Stimulated activated CD4-positive, alpha-beta T cell treated with anti-CD3 and anti-CD28 coated beads, Interleukin-1b, Interleukin-23, amount 100 ng/mL, for 1 hour (primary cell): ENCODE measurements at places on chromosomes 2 and 18.

- DNase-seq = no peak
Observed at GRCh38 chr2:153071090-153071489, 352.7 kb downstream of the ARL6IP6 start.

- no peak for DNase-seq
Observed at GRCh38 chr2:74583504-74583903, 29.0 kb downstream of the DOK1 start.

DNA sequence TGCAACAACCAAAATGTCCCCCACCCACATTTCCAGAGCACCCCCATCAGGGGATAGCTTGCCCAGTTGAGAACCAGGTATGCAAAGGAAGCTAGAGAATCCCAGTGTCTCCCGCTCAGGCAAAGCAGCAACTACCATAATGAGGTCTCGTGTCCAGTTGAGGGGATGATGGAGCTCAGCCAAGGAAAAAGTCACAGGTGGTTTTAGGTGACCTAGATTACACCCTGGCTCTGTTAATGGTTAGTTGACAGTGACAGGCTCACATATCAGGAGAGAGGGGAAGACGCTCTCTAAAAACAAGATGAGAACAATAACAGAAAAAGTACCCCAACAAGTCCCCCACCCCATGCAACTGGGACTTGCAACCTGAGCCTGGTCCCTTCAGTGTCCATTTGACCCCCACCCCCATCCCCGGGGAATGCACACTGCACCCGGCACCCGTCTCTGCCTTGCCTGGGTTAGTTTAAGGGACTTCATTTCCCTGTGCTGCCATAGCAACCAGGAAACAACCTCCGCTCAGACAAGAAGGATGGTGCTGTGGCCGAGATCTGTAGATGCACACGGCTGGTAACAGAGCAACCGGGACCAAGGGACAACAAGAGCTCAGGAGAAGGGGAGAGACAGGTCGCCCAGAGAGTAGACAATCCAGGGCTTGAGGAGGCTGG is at the start of gene KIAA2012:
Gene KIAA2012, plus strand, starts transcription at position 519 of the 665 bp plus-strand sequence. CDS start 373 bp downstream, outside the sequence.
- no peak for DNase-seq

GRCh38 chr2:25341011-25341727 is 556 bp downstream of the DNMT3A start:
- DNase-seq = no peak

GRCh38 chr18:28635530-28635929 is 458.6 kb upstream of the CDH2 start:
- no peak for DNase-seq

- DNase-seq = no peak
Observed at GRCh38 chr2:20189299-20189931, 35.5 kb downstream of the SDC1 start.

DNA sequence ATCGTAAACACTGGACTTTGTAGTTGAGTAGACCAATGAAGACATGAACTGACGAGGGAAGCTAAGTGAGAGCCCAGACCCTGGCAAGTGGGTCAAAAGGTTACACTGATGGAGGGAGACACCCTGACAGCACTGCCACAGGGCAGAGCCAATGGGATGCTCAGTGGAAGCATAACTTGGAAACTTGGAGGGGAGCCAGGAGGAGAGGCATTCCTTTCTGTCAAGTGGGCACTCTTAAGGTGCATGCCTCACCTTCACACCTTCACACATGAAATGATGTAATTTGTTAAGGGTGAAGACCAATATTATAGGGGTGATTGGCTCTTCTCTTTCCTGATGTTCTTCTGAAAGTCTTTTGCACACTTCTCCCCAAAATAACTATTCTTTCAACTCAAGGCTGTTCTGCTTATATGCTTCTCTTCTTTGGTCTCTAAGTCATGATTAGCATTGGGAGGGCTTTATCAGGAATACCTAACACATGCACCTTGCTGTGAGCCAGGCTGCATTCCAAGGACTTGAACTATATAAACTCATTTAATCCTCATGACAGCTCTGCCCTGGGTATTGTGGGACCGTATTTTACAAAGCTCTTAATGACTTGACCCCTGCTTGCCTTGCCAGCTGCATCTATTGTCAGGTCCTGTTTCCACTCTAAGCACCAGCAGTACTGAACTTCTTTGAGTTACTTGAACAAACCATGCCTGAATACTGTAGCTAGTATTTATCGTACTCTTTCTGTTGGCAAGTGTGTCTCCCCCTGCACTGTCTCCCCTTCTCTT is 19.0 kb downstream of the RPL37A start:
- no peak for DNase-seq

DNA sequence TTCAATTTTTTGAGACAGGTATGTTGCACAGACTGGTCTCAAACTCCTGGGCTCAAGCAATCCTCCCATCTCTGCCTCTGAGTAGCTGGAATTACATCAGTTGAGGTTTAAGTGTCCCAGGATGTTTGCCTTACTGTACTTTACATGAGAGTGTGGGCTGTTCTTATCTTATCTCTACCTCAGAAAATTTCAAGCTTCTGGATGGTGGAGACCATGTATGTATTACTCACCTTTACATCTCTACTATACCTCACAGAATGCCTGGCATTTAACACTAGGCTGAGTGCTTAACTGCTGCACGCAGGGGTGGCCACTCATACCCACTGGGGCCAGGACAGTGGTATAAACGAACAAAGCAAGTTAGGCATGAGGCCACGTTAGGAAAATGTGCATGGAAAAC is 272.0 kb upstream of the RAB12 start:
- no peak for DNase-seq

GRCh38 chr18:8538935-8539334 is 70.3 kb upstream of the RAB12 start:
- no peak for DNase-seq

DNA sequence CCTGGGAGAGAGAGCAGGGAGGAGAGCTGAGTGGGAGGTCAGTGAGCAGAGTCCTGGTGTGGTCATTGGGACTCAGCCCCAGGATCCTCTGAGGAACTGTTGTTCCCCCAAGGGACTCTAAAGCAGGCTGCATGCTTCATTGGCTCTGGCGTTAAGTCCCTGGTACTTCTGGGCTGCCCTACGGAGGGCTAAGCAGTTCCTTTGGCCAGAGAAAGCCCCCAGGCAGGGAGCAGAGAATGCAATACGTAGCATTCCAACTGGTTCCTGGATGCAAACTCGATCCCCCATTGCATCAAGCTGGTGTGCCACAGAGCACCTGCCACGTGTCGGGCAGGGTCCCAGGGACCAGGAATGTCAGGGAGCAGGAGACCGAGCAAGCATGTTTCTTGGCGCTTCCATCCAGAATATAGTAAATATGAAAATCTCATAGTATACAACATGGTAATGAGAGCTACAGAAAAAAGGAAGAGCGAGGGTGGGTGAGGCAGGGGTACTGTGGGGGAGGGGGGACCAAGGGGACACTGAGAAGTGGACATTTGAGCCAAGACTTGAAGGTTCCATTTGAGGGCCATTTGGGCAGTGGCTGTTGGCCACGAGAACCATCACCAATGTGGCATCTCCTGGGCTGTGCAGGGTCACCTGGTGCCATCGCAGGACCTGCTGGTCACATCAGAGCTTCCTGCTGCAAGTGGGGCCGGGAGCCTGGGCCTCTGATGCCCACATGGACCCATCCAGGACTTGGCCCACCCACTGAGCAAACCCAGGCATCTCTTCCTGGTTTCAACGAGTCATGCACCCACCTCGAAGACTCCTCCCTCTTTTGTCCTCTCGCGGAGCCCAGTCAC is 160.4 kb downstream of the ASB1 start:
- no peak for DNase-seq

GRCh38 chr18:11115276-11115675 is 34.1 kb downstream of the PIEZO2 start:
- DNase-seq = no peak

GRCh38 chr2:37635504-37636380 is 35.7 kb downstream of the CDC42EP3 start:
- peak; percentile 48 for DNase-seq

DNA sequence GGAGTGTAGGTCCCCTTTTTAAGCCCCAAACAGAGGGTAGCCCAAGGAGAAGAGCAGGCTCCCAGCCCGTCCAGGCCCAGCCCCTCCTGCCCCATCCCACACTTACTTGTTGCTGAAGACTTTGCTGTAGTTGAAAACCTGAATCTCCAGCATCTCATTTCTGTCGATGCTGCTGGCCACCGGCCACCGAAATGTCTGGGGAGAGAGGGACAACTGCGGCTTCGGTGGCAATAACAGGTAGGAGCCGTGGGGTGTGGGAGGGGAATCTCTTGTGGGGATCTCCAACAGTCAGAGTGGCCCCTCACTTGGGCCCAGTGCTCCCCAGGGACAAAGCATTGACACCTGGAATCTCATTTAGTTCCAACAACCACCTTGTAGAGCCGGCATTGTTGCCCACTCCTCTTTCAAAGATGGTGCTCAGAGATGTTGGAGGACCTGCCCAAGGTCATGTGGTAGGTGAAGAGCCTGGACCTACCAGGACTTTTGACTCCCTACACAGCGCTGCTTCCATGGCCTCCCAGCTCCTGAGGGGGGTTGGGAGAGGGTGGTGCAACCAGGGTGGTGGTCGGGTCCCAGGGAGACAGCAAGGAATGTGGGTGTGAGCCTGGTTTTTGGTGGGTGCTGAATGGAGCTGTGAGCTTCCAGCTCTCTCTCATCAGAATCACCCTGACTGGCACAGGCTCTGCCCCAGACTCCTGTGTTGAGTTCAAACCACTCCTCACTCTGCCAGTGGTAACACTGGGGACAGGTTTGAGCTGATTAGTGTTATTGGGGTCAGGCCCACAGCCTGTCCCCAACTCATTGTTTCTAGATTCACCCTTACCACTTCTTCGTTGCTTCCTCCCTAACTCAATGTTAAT is 50.0 kb upstream of the OTOF start:
- no peak for DNase-seq

GRCh38 chr2:146912536-146912935 is 932.3 kb upstream of the ACVR2A start:
- DNase-seq = no peak

GRCh38 chr2:128347701-128348539 is 29.3 kb upstream of the HS6ST1 start:
- no peak for DNase-seq

DNA sequence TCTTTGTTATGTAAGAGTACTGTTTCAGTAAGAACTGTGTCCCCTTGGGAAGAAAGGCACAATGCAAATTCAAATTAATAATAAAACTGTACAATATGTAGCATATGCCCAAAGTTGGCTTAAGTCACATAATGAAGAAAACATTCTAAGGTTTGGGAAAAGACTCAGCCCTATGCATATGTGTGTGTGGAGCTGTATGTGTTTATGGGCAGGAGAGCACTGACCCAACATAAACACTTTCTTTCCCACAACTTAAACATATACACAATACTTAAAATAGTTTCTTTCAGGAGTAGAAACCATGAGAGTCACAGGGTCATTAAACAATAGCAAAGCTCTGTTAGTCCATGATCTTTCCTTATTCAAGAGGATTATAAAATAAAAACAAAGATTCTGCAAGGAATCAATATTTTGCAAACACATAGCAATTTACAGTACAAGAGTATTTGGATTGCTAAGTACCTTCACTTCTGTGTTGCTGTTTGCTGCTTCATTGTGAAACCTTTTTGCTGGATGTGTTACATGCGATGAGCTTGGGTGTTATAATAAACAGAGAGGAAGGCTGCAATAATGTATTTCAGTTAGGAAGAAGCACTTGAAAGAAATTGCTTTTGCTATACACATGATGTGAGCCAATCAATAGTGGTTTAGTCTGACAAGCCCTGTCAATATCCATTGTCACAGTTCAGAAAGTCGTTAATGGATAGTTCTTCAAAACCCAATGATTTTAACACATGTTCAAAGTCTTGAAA is 347.3 kb downstream of the ARHGAP15 start:
- no peak for DNase-seq

GRCh38 chr18:30044496-30044895 is 998.0 kb downstream of the DSC3 start:
- no peak for DNase-seq

- DNase-seq = no peak
Observed at GRCh38 chr2:96207073-96207773, 1.4 kb downstream of the STARD7 start.

DNA sequence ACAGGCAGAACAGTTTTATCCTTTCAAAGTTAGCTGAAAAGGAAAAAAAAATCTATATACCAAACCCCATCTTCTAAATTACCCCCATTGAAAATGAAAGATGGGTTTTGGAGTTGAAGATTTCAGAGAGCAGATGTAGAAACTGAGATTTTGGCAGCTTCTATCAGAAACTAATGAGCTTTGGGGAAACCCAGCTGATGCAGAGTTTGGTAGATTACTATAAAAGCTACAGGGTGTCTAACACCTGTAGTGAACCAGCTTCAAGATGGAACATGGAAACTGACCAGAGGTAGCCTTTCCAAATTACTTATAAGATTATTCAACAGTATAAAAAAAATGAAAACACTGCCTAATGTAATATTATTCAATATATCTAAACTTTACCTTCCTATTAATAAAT is 583.1 kb downstream of the XIRP2 start:
- DNase-seq = no peak

- no peak for DNase-seq
Observed at GRCh38 chr2:41595240-41595639, 452.6 kb upstream of the PKDCC start.

DNA sequence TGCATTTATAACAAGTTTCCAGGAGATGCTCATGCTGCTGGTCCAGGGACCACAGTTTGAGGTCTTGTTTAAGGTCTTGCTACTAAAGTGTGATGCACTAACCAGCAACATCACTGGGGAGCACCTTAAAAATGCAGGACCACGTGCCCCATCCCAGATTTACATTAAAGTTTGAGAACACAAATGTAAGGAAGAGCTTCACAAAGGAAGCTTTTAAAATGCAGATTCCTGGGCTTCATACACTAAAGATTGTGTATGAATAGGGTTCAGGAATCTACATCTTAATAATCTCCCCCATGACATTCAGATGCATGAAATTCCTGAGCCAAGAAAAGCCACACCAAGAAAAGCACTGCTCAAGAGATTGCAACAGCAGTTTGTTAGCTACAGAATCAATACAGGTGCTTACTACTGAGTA is 235.3 kb upstream of the TANK start:
- no peak for DNase-seq

- no peak for DNase-seq
Observed at GRCh38 chr2:49162151-49162550, 7.8 kb upstream of the FSHR start.

GRCh38 chr2:11710210-11710609 is 36.2 kb upstream of the LPIN1 start:
- DNase-seq = no peak

DNA sequence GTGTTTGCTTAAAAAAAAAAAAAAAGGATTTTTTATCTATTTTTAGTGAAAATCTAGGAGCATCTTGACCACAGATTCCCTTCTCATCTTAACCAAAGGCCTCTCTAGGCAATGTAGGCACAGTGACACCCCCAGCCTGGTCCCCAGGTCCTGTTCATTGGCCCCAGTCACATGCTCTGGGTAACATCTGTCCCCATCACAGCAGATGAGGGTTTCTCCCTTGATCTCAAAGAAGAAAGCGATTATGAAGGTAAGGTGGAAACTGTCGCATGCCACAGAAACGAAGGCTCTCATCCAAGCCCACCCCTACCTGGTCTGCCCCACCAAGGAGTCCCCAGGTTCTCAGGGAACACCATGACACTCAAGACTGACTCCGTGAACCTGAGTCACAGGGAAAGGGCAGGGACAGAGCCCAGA is 4.7 kb downstream of the HS6ST1 start:
- no peak for DNase-seq
